Bone marrow (tissue), 2 donors: ENCODE measurements at places on chromosomes 1 and 21.

- DNase-seq: no peak
Measured at GRCh38 chr1:41716188-41717130, 202.3 kb downstream of the HIVEP3 start.

DNA sequence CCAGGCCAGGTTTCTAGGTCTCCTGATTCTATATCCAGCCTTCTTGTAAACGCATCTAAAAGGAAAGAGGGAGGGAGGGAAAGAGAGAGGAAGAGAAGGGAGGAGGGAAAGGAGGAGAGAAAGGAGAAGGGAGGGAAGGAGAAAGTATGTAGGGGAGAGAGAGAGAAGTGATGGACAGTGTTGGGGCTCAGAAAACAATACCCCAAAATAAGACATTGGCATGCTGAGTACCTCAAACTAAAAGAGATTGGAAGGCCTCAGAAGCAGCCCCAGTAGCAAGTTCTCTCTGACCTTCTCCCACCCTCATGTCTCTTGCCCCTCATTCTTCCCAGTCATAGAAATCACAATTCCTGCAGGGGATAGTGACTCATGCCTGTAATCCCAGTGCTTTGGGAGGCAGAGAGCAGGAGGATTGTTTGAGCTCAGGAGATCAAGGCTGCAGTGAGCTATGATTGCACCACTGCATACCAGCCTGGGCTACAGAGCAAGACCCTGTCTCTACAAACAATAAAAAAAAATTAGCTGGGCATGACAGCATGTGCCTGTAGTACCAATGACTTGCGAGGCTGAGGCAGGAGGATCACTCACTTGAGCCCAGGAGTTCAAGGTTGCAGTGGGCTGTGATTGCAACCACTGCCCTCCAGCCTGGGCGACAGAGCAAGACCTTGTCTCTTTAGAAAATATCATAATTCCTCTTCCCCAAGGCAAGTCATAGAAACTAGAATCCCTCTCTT, 51.2 kb downstream of the DNTTIP2 start:
- no peak for DNase-seq

GRCh38 chr1:37306461-37306860, 167.9 kb upstream of the ZC3H12A start:
- DNase-seq: no peak

DNA sequence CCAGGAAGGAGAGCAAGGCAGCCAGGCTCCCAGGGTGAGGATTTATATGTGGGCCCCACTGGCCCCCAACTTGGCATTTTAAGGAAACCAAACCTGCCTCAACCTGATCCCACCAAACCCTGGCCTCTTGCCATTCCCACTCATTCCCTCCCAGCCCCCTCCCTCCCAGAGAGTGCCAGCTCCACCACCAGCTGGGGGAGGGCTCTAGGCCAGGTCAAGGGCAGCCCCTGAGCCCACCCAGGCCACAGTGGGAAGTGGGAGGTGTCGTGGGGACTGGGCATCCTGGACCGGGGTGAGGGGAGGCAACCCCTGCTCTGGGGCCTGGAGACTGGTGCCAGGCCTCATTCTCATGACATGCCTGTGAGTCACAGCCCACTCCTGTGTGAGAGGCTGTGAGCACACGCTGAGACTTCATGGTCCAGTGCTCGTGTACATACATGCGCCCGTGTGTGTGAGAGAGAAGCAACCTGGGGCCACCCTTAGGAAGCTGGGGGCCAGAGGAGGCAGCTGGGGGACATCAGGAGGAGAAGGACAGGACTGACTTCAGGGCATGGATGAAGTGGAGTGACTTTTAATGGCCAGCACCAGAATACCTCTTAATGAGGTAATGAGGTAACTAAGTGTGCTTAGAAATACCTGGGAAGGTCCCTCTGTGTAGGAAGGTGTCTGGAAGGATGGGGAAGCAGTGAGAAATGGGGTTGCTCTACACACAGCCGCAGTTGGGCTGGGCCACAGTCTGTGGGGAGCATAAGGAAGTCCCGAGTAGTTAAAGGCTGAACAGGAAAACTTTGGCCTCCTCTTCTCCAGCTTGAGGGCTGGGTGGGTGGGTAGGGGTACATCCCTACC, at the start of gene S100A2:
TSS of gene S100A2 (minus strand) at position 316 of the 846 bp plus-strand sequence. CDS start 1,967 bp downstream, outside the sequence.
- DNase-seq: peak; percentile 73

GRCh38 chr1:67612788-67613241, 72.2 kb upstream of the GADD45A start:
- DNase-seq: no peak

DNA sequence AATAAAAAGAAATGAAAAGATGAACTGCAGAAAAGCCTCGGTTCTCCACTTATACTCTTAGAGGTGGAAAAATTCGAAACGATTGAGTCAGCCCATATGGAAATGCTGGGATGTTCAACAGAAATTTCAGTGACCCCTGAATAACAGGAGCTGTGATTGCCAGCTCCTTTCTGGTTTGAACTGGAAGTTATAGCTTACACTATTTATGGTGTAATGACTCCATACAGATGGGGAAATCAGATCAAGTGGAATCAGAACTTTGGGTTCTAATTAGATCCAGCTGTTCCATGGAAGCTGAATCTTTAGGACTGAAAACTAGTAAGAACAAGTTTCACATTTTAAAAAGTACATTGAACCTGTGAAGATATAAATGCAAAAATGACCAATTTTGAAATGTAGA, 569.3 kb upstream of the ZRANB2 start:
- no peak for DNase-seq

- DNase-seq: no peak
Measured at GRCh38 chr1:85258536-85259117, 835 bp downstream of the C1orf52 start.

GRCh38 chr1:171645553-171646248, 6.8 kb downstream of the MYOC start:
- no peak for DNase-seq

- no peak for DNase-seq
Measured at GRCh38 chr1:187617776-187618175, 789.0 kb downstream of the PLA2G4A start.

- no peak for DNase-seq
Measured at GRCh38 chr1:15347182-15347581, 62.5 kb upstream of the EFHD2 start.

- no peak for DNase-seq
Measured at GRCh38 chr1:196078691-196079090, 529.5 kb downstream of the KCNT2 start.

DNA sequence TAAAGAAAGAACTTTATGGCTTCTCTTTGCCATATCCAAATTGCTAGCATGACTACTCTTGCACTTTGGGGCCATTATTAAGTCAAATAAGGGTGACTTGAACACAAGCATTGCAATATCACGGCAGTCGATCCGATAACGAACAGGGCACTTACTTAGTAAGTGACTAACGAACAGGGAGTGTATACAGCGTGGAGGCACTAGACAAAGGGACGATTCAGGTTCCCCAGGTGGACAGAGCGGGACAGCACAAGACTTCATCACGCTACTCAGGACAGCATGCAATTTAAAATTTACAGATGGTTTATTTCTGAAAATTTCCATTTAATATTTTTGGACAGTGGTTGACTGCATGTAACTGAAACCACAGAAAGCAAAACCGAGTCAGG, 5.4 kb upstream of the PITHD1 start:
- DNase-seq: no peak
